Renal cortical epithelial cell (primary cell): ENCODE measurements at places on chromosomes 2 and 18.

DNA sequence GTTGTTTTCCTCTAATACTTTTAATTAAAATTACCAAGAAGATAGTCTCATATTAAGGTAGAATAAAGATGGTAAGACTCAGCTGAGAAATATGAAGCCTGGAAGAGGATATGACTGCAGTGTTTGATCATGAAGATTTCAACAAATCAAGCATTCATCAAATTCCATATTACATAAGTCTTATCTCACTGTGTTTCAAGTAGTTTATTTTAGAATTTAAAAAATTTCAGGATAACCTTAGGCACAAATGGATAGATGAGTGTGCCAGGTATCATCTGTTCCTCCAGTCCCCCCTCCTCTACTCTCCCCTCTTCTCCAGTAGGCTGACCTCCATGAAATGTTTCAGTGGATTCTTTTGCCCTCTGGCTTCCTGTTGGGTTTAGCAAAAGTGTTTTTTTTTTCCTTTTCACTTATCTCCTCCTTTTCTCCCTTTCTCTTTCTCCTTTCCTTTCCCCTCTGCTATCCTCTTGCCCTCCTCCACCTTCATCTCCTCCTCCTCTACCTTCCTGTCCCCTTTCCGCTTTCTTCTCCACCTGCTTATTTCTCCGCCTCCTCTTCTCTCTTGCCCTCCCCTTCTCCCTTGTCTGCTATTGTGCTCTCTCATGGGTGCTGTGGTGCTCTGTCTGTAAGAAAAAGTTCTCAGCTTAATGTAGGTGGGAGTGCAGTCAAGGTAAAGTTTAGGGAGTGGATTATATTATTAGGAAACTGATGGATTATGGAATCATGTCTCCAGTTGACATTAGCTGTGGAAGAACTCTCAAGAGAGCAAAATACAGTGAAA, 72.8 kb downstream of the ABI2 start:
- no peak for DNase-seq

- DNase-seq, result peak; percentile 30
Measured at GRCh38 chr2:134413430-134413829, 159.6 kb downstream of the MGAT5 start.

- DNase-seq, result no peak
Measured at GRCh38 chr2:7999683-8000476, 682.0 kb upstream of the ID2 start.

DNA sequence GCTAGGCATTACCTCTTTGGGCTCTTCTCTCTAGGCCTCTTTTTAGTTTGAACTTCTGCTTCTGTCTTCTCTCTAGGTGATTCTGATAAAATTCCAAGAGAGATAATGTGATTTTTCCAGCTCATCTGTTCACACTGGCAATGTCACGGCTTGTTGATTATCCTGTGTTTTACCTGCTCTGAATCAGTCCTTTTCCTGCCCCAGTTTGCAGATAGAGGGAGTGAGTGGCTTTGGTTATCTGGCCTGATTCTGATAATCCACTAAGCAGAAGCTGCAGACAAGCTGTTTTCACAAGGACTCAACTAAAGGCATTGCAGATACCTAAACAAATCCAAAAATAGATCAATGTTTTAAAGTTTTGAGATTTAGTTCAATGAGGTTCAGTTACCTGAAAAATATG, 111.9 kb downstream of the DCC start:
- no peak for DNase-seq

DNA sequence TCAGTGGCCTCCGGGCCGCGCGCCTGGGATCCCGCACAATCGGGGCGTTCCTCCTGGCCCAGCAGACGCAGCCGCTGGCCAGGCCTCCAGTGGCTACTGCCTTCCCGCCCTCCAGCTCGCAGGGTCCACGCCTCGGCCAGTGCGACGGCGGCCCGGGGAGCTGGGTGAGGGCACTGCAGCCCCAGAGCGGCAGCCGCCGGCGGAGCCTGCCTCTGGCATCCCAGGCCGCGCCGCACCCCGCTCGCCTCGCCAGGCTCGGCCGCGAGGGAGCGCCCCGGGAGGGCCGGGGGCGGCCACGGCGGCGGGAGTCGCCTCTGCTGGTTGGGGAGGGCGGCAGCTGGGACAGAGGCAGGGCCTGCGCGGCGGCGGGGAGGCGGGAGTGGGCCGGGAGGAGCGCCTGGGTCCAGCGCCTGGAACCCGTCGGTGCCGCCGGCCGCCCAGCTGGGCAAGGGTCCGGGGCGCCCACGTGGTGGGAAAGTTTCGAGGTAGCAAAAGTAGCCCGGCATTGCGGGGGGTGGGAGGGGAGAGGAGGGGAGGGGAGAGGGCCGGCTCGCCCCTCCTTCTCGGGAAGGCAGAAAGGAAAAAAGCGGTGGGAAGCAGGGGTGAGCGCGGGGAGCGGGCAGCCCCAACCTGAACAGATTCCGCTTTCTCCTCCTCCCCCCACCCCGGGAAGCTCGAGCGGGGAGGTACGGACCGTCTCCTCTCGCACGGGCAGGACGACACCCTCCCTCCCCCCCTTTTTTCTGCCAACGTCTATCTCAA, 1.5 kb upstream of the INHBB start:
- DNase-seq, result no peak

DNA sequence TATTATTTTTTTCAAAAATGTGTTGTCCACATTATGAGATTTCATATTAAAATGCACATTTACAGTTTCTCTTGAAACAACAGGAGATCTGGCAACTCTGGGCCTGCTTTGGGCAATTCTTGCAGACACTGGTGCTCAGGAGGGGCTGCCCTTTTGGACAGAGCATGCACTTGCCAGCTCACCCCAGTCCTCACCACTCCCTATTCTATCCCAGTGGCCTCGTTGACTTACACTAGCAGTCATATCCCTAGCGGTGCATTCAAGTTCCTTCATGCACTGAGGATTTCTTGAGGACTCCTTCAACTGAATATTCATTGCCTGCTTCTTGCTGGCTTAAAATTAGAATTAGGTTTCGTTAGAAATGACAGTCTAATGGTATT, 87.9 kb upstream of the FHL2 start:
- no peak for DNase-seq

- no peak for DNase-seq
Measured at GRCh38 chr2:119009110-119009509, 67.1 kb downstream of the MARCO start.
